ENCODE measurements at places on chromosomes 6 and 20.

DNA sequence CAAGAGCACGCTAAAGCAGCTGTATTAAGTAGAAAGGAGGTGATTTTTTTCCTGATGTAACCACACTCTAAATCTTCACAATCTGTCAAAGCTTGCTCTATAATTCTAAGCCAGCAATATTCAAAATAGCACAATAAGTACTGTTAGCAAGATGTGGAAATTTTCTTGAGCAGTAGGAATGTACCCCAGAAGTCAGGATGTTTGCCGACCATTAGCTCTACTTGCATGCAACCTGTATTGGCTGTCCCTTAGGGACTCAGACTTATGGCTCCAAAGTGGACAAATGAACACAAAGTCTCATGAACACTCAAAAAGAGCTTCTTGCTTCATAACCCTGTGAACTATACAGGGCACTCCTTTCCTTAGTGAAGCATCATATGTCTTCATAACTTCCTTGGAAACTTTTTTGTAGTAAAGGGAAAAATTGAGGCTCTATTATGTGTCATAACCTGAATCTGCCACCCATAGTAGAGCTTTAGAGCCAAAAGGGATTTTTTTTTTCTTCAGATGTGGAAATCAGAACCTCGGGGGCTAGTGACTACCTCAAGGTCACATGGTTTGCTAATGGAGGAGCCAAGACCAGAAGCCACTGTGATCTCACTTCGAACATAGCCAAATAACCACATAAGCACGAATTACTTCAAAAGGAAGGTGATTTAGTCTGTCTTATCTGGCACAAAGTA is 54.5 kb downstream of the ADGRG6 start:
- DNase-seq: no peak

DNA sequence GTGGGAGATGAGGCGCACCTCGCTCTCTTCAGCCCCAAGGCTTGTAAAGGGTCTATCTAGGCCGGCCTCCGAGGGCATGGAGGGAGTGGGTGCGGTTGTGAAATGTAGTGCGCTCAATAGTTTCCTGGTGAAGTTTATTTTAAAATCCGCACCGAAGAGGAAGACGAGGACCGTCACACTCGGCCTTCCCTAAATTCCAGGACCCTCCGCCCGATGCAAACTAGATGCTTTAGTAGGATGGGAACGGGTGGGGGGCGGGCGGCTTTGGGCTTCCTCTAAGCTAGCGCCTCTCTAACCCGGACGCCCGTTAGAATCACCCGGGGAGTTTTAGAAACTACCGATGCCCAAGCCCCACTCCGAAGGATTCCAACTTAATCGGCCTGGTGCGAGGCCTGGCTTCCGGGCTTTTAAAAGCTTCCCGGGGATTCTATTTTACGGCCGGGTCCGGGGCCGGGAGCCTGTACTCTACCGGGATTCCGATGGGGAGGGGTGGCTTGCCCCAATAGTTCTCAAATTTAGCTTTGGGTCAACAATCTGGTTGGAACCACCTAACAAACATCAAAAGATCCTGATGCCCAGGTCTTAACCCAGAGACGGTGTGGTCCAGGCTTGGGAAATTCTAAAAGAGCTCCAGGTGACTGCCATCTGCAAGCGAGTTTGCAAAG is 548 bp upstream of the BCAS4 start:
- no peak for DNase-seq

- no peak for DNase-seq
These were observed 6.8 kb downstream of the HUS1B start for GRCh38 chr6:650098-650497.

- no peak for DNase-seq
These were observed 166.4 kb downstream of the EYA4 start for GRCh38 chr6:133407320-133408100.

DNA sequence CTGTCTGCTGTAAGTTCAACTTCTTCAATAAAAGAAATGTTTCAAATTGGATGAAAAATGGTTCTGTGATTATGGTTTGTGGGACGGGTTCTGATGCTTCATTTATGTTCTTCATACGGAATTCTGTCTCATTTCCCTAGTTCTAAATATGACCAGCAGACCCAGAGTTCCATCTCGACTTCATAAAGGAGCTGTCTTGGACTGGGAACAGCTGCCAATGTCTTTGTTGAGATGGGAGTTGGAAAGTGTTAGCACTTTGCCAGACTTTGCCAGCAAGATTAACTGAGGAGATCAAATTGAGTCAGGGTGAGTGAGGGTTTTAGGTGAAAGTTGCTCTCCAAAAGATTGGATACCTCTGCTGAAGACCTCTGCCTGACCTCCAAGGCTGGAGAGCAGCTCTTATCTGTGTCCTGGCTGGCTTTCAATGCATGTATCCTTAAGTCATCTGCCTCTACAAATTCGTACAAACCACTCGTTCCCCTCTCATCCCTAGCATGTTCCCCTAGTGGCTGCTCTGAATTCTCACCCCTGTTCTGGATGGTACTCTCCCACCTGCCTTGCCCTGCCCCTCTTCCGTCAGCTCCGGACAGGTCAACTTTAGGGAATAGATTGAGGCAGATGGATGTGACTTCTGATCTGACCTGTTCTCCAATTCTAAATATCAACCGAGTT is at the start of gene EFCAB8:
Gene EFCAB8 (plus strand): TSS at position 223 of the 672 bp plus-strand sequence. CDS start 4,870 bp downstream, outside the sequence.
- no peak for DNase-seq

GRCh38 chr6:151704383-151704782 is 103.1 kb upstream of the ESR1 start:
- no peak for DNase-seq

- DNase-seq: no peak
These were observed 59.6 kb downstream of the LINC00237 start for GRCh38 chr20:21046413-21047070.

DNA sequence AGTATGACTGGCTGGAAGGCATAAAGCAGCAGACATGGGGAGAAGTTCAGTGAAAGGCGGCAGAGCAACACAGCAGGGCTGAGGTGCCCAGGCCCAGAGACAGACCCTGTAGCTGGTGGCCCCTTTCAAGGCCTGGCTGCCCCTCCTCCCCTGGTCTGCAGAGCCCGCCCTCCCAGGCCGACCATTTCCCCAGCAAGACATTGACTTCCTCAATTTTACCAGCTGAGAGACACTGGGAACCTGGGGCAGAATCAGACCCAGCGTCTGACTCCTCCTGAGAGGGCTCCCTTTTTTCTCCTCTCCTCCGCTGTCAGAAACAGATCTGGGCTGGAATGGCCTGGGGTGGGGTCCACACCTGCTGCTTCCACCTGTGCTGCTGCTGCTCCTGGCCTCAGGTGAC is at the start of gene TREML4:
Gene TREML4 (plus strand): TSS at position 254 of the 400 bp plus-strand sequence. CDS start 79 bp downstream, at position 333.
- DNase-seq: no peak

DNA sequence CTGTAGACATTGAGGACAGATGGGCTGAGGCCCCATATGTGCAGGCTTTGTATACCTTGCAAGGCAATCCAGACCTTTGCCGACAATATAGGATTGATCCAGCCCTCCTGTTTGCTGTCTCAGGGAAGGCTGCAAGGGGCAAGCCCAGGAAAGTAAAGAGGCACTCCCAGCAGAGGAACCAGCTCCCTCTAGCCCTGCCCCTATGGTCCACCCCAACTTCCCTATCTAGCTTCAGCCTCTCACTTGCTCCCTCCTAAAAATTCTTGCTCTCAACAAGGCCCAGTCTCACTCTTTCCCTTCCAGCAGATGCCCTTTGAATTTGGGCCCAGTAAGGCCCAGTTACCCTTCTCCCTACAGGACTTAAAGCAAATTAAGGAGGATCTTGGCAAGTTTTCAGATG is 92.6 kb downstream of the JARID2 start:
- no peak for DNase-seq

- no peak for DNase-seq
These were observed 932.1 kb downstream of the EYS start for GRCh38 chr6:64774881-64775280.

GRCh38 chr20:17782768-17783167 is 83.0 kb downstream of the BANF2 start:
- DNase-seq: no peak

GRCh38 chr20:39090906-39091305 is 128.8 kb downstream of the DHX35 start:
- no peak for DNase-seq

GRCh38 chr20:49668181-49668877 is 45.3 kb downstream of the B4GALT5 start:
- no peak for DNase-seq

DNA sequence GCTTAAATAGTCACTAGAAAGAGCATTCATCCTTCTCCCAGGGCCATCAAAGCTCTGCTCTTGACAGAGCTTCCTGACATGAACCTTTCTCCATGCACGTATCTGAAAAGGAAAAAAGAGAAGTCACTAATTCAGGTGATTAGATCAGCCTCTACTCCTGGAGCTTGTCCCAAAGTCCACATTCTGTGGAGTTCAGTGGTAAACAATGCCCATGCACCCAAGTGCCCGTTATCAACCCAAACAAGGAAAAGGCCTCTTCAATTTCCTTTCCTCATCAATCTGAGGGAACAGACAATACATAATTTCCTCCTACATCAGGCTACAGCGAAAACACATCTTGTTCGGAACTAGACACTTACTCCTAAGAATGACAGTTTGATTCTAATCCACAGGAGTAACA is 129.2 kb upstream of the PCSK2 start:
- no peak for DNase-seq

DNA sequence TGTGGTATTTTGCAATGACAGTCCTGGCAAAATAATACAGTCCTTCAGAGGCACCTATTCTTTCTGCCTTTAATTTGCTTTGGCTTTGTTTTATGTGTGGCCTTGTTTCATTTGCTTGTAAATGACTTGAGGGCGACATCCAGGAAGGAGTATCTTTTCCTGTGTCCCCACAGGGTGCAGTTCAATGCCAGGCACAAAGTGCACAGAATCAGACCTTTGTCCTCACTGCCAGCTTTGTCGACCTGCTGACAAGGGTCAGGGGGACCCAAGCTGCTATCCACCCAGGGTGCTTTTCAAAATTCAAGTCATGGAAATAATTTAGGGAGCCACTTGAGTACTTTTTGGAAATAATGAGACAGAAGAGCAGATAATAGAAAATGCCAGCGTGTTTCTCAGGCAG is 37.0 kb upstream of the CDKN1A start:
- DNase-seq: no peak

DNA sequence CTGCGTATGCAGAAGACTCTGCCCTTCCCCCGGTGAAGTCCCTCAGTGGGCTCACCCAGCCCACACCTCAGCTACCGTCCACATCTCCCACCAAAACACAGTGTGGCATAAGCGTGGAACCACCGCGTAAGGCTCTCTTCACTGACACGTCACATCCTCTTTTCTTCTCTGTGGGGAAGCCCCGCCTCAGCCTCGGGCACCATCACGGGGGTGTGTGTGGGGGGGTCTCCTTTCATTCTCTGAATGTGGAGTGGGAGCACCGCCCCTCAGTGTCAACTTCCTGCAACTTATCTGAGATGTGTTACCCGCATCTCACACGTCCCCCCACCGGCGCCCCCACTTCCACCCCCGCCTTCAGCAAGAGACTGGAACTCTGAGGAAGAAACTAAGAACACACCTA is 388.4 kb upstream of the JARID2 start:
- no peak for DNase-seq

- no peak for DNase-seq
These were observed 17.3 kb downstream of the BNIP5 start for GRCh38 chr6:36319436-36319762.

GRCh38 chr6:78829407-78829806 is 37.9 kb upstream of the IRAK1BP1 start:
- no peak for DNase-seq

DNA sequence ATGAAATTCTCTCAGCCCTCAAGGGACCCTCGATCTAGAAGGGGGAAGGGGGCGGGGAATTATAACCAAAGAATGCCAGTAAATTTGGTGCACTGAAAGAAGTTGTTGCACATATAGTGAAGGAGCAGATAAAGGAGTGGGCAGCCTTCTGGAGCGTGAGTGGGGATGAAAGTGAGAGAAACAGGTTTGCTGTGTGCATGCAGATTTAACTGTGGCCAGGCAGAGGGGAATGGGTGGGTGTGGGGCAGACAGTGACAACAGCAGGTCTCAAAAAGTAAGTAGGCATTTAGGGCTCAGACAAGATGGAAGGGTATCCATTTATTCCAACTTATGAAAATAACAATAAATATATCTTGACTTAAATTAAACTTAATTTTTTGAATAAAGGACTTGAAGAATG is 149.1 kb downstream of the KCNQ5 start:
- no peak for DNase-seq

GRCh38 chr6:34953061-34954025 is 64.3 kb downstream of the ANKS1A start:
- DNase-seq: no peak

DNA sequence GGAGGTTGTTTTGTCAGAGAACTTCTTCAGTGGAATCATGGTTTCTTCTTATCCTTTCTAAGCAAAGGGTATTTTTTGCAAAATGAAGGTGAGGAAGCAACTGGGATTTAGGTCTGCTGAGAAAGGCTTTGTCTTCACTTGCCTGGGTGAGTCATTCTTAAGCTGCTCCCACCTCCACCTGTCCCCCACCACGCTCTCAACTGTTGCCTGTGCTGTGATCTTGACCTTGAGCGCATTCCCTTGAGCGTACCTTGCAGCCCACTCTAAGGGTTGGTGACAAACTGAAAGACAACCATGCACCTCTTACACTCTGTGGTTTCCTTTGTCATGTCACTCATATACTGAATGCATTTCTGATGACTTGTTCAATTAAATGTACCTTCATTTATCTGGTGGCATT is 641.1 kb downstream of the RNF144B start:
- no peak for DNase-seq
